Purkinje cell (primary cell): ENCODE measurements at places on chromosomes 5 and 9. TPM values are rescaled to one million over a fixed set of nuclear protein-coding genes. Genes with fewer than 3 reads are reported as not detected.

MELK gene
- polyA plus RNA-seq, result not detected in 2 replicates

TNFSF8 gene
- polyA plus RNA-seq, result not detected in 2 replicates

TSSK1B gene
- polyA plus RNA-seq, result not detected in 2 replicates

DCAF12 gene
- 2.5 and 5.9 TPM in 2 replicates for polyA plus RNA-seq

CCDC187 gene
- not detected in 2 replicates for polyA plus RNA-seq
